Osteocyte (in vitro differentiated cells): ENCODE measurements at places on chromosomes 1 and 21.

DNA sequence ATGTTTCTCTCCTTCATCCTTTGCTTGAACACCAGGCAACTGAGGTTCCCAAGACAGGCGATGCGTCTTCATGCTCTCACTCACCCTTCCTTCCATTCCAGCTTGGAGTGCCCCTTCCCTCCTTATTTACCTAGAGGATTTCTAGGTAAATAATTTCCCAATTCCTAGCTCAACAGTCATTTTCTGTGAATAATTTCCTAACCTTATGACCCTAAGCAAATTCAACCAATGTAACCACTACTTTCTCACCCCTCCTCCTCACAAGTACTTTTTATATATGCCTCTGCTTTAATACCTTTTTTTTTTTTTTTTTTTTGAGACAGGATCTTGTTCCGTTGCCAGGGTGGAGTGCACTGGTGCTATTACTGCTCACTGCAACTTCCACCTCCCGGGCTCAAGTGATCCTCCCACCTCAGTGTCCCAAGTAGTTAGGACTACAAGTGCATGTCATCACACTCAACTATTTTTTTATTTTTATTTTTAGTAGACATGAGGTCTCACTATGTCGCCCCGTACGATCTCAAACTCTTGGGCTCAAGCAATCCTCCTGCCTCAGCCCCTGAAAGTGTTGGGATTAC is 86.7 kb downstream of the USP24 start:
- no peak for DNase-seq

- DNase-seq, result no peak
These were observed 41.5 kb downstream of the NCAM2 start for GRCh38 chr21:21039624-21040170.

- no peak for DNase-seq
These were observed 79.4 kb downstream of the WDR4 start for GRCh38 chr21:42799948-42800347.

GRCh38 chr1:176949033-176949662 is 215.4 kb downstream of the ASTN1 start:
- DNase-seq, result no peak

GRCh38 chr1:202182040-202182877 is 11.3 kb upstream of the LGR6 start:
- no peak for DNase-seq

- no peak for DNase-seq
These were observed at the start of gene SYT14 for GRCh38 chr1:209937996-209938959. Gene SYT14, plus strand, starts transcription at chr1:209938217. Its CDS starts 48 bp downstream, at chr1:209938265.
